ENCODE measurements at places on chromosomes 7 and 10.

DNA sequence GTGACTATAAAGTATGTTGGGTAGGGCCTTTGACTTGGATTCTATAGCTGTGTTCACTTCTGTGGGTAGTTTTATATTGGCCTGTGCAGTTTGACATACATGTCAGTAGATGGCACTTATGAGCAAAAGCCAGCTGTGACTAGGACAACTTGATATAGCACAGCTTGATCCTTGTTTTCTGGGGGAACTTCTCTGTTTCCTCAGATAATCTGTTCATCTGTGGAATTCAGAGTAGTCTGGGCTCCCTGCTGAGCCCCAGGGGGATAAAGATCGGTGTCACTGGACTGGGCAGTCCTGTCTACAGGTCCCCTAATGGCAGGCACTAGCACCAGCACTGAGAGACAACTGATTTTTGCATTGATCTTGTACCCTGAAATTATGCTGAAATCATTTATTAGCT, 25.4 kb downstream of the CYP2C9 start:
- no peaks in the 10 kb centered on the region for H3K27me3 ChIP-seq
- no peak overlapping the region for H3K4me3 ChIP-seq
- no peaks in the 10 kb centered on the region for H3K36me3 ChIP-seq
- H3K27ac ChIP-seq, result no peak overlapping the region

DNA sequence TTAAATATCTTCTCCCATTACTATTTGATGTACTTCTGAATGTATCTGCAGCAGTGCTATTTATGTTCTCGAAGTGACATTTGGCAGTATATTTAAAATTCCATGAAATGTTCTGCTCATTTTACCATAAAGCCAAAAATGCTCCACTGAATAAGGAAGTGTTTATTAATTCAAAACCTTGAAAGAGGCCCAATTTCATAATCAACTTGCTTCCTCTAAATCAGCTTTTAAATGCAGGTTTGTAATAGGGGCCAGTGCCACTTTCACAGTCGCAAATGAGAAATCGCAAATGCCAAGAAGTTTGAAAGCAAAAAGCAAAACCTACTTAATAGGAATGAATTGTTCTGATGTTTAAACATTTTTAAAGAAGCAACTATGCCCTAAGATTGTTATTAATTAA, 11.4 kb downstream of the NHLRC2 start:
- no peaks in the 10 kb centered on the region for H3K4me1 ChIP-seq
- H3K27ac ChIP-seq, result no peak overlapping the region
- no peaks in the 10 kb centered on the region for H3K36me3 ChIP-seq

DNA sequence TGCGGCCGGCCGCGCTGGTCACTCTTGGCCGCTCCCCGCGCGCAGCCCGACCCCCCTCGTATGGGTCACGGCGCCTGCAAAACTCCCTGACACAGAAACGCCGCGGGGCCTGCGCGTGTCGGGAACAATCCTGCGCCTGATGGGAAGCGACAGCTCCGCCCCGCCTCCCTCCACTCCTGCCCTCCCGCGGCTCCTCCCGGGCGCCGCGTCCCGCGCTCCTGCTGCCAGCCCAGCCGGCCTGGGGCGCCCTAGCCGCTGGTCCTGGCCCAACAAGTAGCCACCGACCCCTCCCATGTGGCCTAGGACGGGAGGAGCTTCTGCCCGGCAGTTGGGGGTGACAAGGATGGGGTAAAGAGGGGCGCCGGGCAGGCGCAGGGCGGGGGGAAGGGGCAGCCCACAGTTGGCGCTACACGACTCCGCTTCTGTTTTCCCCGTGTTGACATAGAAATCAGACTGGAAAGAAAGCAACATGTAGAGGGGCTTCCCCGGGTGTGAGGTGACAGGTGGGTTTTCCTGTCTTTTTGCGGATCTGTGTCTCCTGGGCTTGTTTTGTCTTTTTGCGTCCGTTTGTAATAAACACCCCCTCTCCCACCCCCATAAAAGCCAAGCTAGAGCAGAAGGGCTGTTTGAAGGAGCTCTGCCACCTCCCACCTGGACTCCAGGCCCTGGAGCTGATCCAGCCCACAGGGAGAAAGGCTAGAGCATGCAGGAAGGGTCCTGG, 35.1 kb upstream of the PAX2 start:
- H3K27ac ChIP-seq, result no peak overlapping the region
- peaks cover 56% of the 10 kb centered on the region for H3K27me3 ChIP-seq
- no peaks in the 10 kb centered on the region for H3K36me3 ChIP-seq

DNA sequence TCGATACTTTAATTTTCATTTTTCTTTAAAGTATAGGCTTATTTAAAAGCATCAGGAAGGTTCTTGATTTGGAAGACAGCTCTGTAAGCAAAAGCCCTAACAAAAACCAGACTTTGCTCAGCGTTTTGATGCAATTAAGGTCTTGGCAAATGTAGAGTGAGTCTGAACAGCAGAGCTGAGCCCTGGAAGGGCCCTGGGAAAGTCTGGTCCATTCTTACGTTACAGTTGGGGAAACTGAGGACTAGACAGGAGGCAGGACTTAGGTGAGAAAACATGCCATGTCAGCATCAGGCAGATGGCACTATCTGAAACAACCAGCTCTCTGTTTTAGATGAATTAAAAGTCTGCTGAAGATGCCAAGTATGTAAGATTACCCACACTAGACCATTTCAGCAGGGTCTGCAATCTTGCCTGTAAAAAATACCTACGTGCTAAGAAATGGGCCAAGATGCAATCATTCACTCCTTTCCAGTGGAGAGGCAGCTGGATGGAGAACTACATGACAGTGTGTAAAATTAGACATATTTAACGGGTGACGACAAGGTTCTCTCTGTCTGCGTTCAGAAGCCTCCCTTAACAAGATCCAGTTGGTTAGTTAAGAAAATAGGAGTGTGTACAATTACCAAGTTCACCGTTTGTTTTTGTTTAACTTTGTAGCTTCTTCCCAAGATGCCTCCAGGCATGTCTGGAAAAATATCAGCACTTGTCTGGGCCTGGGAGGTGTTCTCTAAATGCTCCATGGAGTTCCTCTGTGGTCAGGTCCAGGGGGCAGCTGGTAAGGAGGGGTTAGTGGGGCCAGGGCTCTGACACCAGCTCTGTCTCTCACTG, 502.3 kb upstream of the ZMIZ1 start:
- no peaks in the 10 kb centered on the region for H3K36me3 ChIP-seq
- no peaks in the 10 kb centered on the region for H3K4me1 ChIP-seq
- DNase-seq, result no peak
- H3K4me3 ChIP-seq, result no peak overlapping the region
- H3K27ac ChIP-seq, result no peak overlapping the region
- no peaks in the 10 kb centered on the region for H3K27me3 ChIP-seq

- no peaks in the 10 kb centered on the region for H3K27me3 ChIP-seq
- peak overlapping the region; percentile 72 for H3K27ac ChIP-seq
- no peak overlapping the region for H3K4me3 ChIP-seq
- H3K4me1 ChIP-seq, result peaks cover 7% of the 10 kb centered on the region
- H3K36me3 ChIP-seq, result no peaks in the 10 kb centered on the region
These were observed 36.5 kb upstream of the AP5Z1 start for GRCh38 chr7:4738711-4739527.

DNA sequence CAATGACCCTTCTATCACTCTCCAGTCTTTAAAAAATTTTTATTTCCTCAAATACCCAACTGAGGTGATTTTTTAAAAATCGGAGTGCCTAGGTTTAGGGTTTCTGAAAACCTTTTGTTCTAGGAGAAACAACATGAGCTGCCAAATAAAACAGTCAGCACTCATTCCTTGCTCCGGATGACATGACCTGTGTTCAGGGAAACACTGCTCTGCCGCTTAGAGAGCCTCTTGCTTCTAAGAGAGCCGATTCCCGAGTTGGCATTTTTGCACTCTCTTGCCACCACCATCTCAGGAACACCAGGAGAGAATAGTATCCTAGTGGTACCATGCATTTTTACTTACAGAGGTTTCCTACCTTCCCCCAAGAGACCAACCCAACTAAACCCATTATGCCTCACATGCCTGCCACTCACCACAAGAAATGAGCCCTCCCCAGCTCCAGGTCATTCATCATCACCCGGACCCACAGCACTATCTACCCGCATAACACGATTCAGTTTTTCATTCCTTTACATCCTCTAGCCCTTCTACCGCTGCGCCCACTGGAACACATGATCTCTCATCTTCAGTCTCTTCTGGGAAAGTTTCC, 365.4 kb downstream of the THSD7A start:
- no peak overlapping the region for H3K4me3 ChIP-seq
- H3K27ac ChIP-seq, result no peak overlapping the region
- DNase-seq, result no peak
- H3K36me3 ChIP-seq, result no peaks in the 10 kb centered on the region
- no peaks in the 10 kb centered on the region for H3K27me3 ChIP-seq

All from mesendoderm (in vitro differentiated cells).